ENCODE measurements at places on chromosomes 2 and 18. TPM values are rescaled to one million over a fixed set of nuclear protein-coding genes. Genes with fewer than 3 reads are reported as not detected.

ALK gene
- total RNA-seq: not detected

RBKS gene
- 0.97 TPM for total RNA-seq

HRH4 gene
- not detected for total RNA-seq

CCNYL1 gene
- total RNA-seq: 30.9 TPM

GTF3C2 gene
- total RNA-seq: 27.3 TPM

PIEZO2 gene
- 2.6 TPM for total RNA-seq

GPATCH11 gene
- total RNA-seq: 7.1 TPM

LDAH gene
- total RNA-seq: 17.9 TPM

DSG1 gene
- not detected for total RNA-seq

UGT1A8 gene
- total RNA-seq: not detected
